Endothelial cell (in vitro differentiated cells): ENCODE measurements at places on chromosomes 5 and 9.

GRCh38 chr9:104855807-104856206 is 72.1 kb downstream of the ABCA1 start:
- no peak for DNase-seq
- H3K27ac ChIP-seq = no peak overlapping the region
- no peak overlapping the region for H3K4me3 ChIP-seq
- H3K36me3 ChIP-seq = peaks cover 70% of the 10 kb centered on the region

DNA sequence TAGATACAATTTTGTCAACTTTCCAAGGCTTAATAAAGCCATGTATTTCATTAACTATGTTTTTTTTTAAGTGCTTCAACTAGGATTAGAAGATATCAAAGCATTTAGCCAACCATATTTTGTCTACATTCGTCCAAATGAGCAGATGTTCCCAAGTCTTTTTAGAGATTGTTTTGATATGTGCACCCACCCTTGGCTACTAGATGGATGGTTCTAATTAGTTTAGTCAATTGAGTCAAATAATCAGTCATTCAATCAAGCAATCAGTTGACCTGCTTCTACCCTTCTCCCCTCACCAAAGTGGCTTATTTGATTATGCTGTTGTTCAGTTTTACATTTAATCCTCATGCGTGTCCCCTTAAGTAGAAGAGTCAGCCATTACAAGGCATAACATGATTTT is 319.5 kb upstream of the TNC start:
- H3K27ac ChIP-seq = no peak overlapping the region
- no peak for DNase-seq
- no peaks in the 10 kb centered on the region for H3K27me3 ChIP-seq
- no peaks in the 10 kb centered on the region for H3K4me1 ChIP-seq
- H3K4me3 ChIP-seq = no peak overlapping the region
- H3K36me3 ChIP-seq = no peaks in the 10 kb centered on the region

DNA sequence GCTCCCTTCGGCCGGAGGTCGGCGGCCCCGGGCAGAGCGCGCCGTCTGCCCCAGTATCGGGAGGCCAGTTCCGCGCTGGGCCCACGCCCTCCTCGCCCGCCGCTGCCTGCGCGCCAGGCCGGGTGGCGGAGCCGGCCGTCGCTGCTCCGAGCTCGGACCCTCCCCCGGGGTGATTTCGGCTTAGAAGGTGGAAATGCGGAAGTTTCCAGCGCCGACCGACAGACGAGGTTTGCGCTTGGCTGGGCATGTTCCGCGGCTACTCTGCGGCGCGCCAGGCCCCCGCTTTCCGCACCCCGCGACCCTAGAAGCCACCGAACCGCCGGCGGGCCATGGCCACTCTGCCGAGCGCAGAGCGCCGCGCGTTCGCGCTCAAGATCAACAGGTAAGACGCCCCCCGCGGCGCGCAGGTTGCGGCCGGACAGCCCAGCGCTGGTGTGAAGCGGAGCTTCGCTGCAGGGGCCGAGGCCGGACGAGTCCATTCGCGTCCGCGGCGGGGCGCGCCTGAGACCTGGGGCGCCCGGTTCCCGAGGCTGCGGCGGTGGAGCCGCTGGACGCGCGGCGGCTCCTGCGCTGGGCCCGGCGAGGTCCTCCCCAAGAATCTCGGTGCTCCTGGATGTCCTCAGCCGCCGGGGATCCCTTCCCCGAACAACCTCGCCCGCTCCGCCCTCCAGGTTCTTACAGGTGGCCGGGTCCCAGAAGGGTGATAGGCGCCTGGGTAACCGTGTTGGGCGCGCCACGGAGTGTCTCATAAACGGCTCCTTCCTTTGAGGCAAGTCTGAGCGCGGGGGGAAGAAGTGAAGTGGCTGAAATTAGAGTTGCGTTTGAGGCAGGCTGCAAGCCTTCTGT is at the start of gene DOCK8:
Gene DOCK8 (plus strand): TSS at position 218 of the 846 bp plus-strand sequence. CDS start 112 bp downstream, at position 330.
- no peaks in the 10 kb centered on the region for H3K36me3 ChIP-seq
- H3K4me3 ChIP-seq = peak within 1 kb of the TSS; percentile 79
- H3K27me3 ChIP-seq = no peaks in the 10 kb centered on the region
- no peak within 1 kb of the TSS for H3K27ac ChIP-seq

DNA sequence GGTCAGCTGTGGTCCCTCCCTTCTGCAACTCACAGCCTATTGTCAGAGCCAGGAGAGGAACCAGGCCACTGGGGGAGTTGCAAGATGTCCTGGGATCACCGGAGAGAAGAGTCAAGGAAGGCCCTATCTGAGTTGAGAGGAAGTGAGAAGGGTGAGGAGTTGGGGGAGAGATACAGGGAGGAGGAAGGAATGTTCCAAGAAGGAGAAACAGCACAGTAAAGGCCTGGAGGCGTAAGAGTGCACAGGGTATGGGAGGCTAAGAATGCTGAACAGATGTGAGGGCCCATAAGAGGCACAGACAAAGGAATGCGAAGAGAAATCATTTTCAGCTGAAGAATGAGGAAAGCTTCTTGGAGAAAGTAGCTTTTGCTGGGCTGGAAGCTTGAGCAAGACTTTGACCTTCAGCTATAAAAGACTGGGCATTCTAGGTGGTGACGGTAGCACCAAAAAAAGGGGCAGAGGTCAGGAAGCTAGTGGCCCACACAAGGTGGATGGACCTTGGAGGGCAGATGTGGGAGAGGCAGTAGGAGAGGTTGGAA is 21.6 kb upstream of the CSF1R start:
- H3K27ac ChIP-seq = no peak overlapping the region
- no peak overlapping the region for H3K4me3 ChIP-seq
- no peaks in the 10 kb centered on the region for H3K36me3 ChIP-seq
- H3K4me1 ChIP-seq = peaks cover 54% of the 10 kb centered on the region
- H3K27me3 ChIP-seq = peaks cover 3% of the 10 kb centered on the region
